ENCODE measurements at places on chromosomes 12 and 14.
A peak's percentile ranks its signal among the peaks of the same experiment; 100 is the strongest.

GRCh38 chr12:71873821-71874220 lies 34.3 kb downstream of the TBC1D15 start:
- no peak for DNase-seq

GRCh38 chr14:51185754-51186153 lies 54.3 kb upstream of the TMX1 start:
- DNase-seq = no peak

GRCh38 chr12:19251481-19252132 lies 122.1 kb downstream of the PLEKHA5 start:
- no peak for DNase-seq

DNA sequence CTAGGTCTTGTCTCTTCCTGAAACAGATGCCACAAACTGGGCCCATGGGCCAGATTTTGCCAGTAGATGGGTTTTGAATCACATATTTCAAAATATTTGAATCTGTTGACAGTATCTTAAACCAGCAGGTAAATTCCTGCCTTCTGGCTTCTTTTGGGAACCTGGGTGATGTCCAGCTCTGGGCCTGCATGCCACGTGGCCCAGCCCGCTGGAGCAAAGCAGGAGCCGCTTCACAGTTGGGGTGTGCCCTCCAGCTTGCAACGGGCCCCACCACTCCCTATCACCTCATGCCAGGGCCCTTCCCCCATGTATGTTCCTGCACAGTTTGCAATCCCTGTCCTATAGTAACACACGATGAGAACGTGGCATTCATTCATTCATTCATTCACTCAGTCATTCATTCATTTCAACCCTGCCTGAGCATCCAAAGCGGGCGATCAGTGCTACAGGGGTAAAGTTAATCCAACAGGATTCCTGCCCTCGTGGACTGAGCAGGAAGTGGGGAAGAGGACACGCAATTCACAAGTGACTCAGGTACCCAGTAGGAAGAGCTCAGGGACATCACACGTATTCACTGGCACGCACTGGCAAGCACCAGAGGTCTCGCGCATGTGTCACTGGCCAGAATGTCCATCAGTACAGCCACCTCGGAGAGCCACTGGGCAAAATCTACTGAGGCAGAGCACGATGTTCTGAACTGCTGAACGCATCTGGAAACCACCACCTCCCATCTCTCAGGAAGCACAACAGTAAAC lies 27.8 kb downstream of the SCARB1 start:
- DNase-seq = no peak

DNA sequence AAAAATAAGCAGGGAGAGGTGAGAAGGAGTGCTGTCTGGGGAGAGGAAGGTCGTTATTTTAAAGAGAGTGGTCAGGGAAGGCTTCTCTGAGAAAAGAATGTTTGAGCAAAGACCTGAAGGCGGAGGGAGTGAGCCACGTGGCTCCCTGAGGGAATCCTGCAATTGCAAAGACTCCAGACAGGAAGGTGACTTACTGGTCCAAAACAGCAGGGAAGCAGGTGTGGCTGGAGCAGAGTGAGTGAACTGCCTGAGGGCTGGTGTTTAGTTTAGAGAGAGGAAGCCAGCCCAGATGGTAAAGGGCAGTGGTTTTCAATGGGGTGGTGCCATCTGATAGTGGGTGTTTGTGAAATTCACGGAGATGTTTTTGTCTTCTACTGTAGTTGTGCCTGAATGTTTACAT lies 58.8 kb upstream of the LTA4H start:
- DNase-seq = no peak

DNA sequence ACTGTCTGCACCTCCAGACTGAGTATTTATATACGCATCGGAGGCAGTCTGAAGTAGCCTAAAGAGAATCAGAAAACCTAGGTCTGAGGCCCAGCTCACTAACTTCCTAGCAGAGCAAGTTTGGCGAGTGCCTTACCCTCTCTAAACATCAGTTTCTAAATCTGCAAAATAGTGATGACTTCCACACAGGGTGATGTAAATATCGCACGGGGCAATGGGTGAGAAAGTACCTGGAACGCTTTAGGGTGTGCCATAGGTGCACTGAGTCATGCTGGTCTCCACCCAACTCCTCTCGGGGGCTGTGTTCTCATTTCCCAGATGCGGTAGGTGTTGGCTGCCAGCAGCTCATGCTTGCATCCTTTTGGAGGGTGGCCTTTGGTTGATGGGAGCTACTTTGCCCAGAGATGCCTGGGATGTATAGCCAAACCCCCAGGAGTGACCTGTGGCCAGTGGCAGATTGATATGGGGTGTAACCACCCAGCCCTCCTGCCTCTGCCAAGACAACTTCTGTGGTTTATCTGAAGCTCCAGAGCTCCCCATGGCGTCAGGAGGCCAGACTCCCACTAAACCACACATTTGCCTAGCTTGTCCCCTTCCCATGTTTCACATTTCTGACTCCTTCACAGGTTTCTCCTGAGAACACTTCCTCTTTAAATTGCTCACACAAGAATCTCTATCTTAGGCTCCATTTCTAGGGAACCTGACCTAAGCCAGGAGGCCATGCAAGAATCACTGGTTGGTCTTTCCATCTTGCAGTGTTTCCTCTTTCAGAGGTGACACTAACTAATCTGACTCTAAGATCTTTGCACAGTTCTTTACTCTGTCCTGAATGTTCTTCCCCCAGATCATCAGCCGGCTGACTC lies 62.0 kb upstream of the TUNAR start:
- no peak for DNase-seq

- DNase-seq = no peak
These were observed 56.0 kb downstream of the TTC9 start for GRCh38 chr14:70697701-70698100.

DNA sequence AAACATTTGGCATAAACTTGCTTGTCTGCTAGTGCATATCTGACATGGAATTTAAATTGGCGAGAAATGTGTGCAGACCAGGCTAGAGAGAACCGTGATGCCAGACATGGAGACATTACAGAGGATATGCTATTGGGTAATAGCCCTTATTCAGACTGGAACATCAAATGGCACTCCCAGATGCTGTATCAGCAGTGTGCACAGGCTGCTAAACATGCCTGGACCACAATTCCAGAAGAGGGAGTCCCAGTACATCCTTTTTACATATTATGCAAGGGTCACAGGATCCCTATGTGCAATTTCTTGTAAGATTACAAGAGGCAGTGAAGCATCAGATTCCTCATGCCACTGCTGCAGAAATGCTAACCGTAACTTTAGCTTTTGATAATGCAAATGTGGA lies 354.5 kb upstream of the FOXG1 start:
- DNase-seq = no peak

DNA sequence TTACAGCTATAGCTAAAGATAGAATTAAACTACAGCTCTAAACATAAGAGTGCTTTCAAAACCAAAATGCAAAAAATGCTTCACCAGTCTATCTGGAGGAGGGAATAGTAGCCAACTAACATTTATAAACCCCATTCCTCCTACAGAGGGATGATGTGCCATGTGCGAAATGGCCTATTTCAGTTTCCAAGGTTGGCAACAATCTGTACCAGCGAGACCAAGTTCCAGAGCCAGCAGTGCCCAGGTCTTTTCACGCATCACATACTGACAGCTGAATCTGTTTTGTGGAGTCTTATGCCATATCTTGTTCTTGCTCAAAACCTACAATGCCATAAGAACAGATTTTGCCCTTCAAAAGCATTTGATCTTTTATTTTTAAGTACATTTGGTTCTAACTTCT lies 24.5 kb downstream of the NELL2 start:
- DNase-seq = no peak

DNA sequence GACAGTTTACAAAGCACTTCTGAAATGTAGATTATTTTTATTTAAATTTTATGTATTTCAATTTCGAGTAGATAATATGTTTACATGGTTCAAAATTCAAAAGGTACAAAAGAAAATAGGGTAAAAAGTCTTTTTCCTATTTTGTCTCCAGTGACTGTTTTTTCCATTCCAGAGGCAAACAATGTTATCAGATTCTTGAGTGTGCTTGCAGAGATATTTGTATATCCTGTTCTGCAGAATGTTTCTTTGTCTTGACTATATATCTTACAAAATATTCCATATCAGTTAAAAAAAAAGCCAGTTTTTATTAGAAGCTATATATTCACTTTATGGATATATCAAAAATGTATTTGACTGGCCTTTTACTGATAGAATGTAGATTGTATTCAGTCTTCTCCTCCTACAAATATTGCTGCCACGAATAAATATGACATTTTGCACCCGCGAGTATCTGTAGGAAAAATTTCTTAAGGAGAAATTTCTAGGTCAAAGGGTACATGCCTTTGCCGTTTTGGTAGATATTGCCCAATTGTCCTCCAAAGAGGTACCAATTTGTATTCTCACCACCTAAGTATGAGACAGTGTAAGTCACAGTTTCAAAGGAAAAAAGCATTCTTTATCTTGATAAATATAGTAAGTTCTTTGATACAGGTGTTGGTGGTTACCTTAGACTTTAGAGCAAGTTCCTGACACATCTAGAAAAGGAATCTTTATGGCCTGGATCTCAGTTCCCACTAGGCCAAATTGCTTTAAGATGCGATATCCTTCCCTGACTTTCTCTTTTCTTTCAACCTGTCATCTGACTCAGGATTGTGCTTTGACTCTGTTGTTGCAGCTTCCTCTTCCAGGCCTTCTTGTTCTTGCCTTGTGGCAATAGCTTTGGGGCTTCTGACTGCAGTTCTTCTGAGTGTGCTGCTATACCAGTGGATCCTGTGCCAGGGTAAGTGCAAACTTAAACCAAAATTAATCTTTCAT lies 2.3 kb downstream of the KLRG1 start:
- no peak for DNase-seq

DNA sequence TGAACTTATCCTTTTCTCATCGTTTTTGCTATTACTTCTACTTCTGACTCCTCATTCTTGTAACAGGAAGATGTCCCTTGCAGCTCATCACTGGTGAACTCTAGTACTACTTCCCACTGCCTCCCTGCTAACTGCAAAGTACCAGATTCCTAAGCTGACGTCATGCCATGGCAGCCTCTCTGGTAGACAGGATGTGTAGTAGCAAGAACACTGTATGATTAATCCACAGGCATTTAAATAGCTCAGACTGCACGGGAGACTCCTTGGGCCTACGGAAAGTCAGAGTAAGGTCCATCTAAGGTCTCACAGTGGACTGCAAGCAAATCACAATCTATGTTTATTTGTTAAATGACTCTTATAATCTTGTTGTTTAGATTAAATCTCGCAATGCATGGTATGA lies 43.5 kb downstream of the DNAI7 start:
- DNase-seq = peak; percentile 80

DNA sequence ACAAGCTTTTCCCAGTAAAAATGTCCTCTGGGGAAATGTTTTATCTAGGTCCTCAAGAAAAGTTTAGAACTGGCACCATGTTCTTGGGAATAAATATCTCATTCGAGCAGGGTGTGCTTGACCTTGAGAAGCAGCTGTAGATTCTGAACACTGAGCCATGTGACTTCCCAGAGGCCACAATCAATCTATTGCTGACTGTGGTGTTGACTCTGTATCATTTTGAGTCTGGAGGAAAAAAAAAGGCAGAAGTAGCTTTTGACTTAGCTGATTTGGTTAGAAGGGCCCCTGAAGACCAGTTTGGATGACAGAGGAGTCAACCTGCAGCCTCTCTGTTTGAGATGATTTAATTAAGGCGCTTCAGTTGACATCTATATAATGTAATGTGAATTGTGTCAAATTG lies 592.4 kb upstream of the SEL1L start:
- DNase-seq = no peak

DNA sequence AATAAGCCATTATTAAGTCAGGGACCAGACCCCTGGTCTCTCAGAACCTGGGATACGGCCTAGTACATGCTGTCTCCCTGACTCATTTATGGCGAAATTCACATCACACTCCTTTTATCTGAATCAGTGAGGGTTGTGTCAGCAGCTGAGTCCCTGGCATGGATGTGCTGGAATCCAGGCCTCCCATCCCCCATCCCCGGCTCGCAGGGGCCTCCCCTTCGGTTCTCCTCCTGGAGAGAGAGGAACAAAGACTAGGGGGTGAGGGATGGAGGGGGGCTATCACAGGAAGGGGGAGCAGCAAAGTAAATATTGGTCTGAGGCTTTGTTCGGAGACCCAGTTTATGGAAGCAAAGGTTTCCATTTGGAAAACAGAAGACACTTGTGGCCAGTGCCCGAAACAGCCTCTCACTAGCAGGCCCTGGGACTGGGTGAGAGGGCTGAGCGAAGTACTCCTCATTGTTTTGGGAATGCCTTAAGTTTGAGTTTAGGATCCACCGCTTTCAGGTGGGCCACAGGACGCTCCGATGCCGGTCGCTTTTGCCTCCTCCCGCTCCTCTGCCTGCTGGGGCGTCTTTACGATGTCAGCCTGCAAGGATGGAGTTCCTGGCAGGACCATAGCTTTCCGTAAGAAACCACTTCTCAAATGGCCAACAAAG lies 145.0 kb downstream of the PRKCH start:
- DNase-seq = peak; percentile 83

- no peak for DNase-seq
These were observed 6.5 kb downstream of the NUBPL start for GRCh38 chr14:31567655-31568054.

DNA sequence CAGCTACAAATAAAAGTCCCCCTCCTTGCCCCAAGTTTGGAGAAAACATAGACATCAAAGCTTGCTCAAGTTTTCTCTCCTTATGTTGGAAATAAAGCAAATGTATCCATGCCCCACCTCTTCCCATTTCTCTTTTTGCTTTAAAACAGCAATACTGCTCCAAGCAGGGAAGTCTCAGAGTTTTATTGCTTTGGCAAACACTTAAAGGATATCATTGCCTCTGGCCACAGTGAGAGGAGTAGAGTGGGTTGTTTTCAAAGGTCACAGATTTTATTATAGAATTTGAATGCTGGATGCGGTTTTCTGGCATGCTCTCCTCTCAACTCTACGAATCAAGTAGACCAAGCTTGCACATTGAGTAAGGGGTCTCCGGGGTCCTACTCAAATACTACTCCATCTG lies 149.7 kb downstream of the TTC7B start:
- DNase-seq = no peak

DNA sequence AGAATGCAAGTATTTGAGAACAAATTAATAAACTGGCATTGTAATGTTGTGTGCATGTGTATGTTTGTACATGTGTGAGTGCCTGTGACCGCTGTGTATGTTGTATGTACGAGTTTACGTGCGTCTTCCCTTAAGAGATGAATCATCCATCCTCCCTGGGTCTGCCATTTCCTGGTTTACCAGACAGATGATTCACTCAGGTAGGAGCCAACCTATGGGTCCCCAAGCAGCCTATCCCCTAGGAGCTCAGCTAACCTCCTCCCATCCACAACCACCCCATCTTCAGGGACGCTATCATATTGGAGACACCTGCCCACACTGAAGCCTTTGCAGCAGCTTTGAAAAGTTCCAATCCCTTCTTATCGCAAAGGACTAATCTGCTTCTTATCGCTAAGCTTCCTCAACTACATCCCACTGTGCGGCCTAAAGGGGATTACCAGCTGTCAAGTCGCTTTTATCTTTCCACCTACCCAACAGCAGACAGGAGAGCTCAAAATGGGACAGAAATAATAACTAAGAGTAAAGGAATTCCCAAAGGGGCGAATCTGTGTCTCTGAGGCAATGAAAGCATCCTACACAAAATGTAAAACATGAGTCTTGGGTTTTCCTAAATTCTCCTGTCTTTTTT lies 81.5 kb upstream of the TMCC3 start:
- DNase-seq = no peak

Measured in epithelial cell of proximal tubule (primary cell).